Germinal center (tissue), 1 donor: ENCODE measurements at places on chromosomes 2 and 18.

DNA sequence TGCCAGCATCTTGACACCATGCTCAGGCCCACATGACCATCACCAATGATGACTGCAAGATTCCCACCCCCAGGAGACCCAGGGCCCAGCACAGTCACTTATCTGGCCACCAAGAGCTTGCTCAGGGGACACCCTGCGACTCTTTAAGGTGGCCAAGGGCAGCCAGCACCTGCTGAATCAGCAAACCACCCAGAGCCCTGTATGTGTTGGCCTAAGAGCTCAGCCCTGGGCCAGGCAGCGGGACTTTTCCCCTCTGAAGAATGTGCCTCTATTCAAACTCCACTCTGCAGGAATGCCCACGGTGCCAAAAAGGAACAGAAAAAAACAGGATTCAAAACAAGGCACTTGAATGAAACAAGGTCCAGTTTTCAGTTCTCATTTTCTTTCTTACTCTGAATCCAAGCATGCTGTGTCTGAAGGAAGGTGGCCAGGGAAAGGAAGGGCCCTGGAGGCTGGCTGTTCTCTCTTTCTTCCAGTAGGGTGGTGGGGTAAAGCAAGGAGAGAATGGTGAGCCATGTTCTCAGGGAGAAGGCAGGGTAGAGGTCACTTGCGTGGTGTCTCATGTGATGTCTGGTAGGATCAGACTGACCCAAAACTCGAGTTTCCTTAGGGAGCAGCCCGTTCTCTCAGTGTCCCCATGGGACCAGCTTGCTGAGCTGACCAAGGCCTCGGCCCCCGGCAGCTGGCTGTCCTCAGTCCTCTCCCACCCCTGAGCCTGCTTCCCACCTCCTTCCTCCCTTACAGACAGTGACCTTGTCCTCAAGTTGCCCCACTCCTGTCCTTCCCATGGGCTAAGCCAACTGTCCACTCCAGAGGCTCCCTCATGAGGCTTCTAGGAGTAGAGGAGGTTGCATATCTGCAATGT is 150.0 kb downstream of the RNF152 start:
- DNase-seq, result no peak

DNA sequence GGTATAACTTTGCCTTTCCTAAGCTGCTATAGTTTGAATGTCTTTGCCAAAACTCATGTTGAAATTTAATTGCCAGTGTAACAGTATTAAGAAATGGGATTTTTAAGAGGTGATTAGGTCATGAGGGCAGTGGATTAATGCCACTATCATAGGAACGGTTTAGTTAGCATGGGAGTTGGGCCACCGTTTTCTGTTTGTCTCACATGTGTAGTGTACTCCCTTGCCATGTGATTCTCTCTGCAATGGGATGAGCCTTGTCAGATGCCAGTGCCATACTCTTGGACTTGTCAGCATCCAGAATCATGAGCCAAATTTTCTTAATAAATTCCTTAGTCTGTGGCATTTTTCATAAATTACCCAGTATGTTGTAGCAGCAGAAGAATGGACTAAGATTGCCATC is 388.9 kb upstream of the RGPD4 start:
- DNase-seq, result no peak

GRCh38 chr2:103132536-103133217 is 370.8 kb downstream of the TMEM182 start:
- DNase-seq, result no peak

GRCh38 chr2:241379481-241380480 is 23.7 kb downstream of the FARP2 start:
- no peak for DNase-seq

GRCh38 chr2:37449761-37450296 is 105.4 kb downstream of the QPCT start:
- DNase-seq, result no peak

DNA sequence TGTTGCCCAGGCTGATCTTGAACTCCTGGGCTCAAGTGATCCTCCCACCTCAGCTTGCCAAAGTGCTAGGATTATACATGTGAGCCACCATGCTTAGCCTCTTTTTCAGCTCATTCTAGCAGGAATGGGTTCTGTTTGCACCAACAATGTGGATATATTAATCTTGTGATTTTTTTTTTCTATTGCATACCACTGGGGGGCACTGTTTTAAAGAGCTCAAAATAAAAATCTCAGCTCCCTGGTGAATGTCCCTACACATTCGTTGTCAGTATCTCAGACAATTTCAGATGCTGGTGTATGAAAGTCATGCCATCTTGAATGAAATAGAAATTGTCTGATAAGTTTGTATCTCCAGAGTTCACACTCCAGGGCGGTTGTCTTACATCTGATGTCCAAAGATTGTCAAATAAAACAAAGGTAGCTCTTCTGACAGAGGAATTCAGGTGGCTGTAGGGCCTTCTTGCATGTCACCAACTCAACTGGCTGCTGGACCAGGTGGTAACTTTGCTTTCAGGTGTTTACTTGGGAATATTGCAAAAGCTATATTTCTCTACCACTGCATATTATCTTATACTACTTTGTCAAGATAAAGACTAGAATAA is 3.1 kb upstream of the MATN3 start:
- DNase-seq, result peak; percentile 55

- no peak for DNase-seq
Observed at GRCh38 chr2:42060718-42061619, 13.1 kb downstream of the PKDCC start.

GRCh38 chr18:58716060-58716756 is 44.9 kb downstream of the MALT1 start:
- DNase-seq, result peak; percentile 29

DNA sequence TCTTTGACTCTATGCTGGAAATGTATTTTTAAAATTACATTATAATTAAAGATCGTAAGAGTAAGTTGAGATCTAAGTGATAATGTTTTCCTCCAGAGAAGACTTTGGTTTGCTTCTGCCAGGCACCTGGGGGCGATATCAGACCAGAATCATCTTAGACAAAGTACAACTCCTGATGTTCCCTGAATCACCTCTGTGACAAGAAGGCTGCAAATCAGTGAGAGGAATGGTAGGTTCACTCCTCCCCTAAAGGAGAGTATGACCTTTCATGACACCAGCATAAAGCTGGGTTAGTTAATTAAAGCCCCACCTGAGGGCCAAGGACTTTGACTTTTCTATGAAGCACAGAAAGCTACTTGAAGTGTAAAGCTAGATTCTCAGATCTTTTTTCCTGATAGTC is 114.4 kb upstream of the DTNA start:
- DNase-seq, result no peak

DNA sequence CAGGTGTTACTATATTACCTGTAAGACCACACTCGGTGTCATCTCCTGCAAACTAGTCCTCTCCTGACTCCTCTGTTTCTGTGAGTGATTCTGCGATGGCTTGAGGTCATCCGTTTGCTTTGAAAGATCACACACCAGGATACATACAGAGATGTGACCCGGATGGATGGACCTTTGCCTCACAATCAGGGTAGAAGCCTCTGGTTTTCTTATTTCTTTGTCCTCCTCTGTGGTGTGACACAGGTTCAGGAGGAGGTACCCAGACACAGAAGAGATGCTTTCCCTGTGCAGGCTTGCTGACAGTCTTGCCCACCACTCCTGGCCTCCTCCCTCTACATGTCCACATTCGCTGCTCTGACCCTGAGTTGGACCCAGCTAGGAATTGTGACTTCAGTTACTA is 34.6 kb downstream of the PSD4 start:
- no peak for DNase-seq

GRCh38 chr2:151217343-151217742 is 44.3 kb downstream of the RBM43 start:
- no peak for DNase-seq

GRCh38 chr2:238388794-238389193 is 37.9 kb upstream of the ASB1 start:
- no peak for DNase-seq

DNA sequence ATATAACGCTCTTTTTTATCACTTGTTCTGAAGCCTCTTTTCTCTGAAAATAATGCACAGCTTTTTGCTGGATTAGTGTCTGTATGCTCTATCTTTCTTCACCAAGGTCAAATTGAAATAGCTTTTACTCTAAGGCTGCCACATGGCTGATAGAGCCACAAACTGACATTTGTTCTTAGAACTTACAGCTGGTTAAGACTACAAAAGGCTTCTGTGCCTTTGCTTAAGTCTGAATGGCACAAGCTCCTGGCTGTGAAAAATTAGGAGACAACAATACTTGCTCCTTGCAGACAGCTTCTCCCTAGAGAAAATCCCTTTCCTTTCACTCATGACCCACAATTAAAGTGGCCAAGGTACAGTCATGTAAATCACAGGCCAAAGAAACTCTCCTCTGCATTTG is 515.3 kb downstream of the DSC3 start:
- DNase-seq, result no peak

DNA sequence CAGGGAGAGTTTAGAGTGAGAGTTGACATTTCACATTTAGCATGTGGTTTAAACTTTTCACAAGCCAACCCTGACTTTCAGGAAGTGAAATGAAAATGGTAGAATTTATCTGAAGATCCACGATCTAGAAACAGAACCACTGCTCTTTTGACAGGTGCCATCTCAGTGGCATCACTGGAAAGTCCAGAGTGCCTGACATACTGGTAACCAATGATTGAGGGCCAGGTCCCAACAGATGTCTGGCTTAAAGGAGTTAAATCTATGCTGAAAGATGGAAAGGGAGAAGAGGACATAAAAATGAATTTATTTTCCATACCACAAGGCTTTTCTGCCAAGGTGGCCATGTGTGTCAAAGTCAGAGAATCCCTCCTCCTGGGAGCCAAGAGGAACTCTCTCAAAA is 2.7 kb downstream of the IL36G start:
- no peak for DNase-seq

DNA sequence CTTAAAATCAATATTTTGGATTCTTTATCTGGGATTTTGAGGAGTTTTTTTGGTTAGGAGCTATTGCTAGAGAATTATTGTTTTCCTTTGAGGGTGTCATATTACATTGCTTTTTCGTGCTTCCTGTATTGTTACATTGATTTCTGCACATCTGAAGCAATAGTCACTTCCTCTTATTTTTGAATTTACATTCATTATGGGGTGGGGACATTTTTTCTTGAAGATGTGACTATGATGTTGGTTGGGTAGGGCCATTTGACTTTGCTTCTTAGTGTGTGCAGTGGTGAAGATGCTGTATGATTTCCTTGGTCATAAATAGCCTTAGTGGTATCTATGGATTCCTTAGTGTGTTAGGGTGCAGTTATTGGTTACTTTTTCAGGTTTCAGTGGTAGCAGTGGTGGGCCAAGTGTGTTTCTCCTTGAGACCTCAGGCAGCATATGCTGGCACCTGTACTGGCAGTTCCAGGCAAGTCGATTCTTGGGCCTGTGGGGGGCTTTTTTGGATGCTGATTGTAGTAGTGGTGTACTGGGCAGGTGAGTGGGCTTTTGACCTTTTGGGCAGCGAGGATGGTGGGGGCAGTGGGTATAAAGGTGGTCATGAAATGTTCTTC is 61.8 kb downstream of the ARHGAP25 start:
- no peak for DNase-seq
